Stimulated activated CD4-positive, alpha-beta T cell treated with anti-CD3 and anti-CD28 coated beads, TNF-alpha, amount 100 ng/mL, for 1 hour (primary cell): ENCODE measurements at places on chromosomes 3 and 15.

DNA sequence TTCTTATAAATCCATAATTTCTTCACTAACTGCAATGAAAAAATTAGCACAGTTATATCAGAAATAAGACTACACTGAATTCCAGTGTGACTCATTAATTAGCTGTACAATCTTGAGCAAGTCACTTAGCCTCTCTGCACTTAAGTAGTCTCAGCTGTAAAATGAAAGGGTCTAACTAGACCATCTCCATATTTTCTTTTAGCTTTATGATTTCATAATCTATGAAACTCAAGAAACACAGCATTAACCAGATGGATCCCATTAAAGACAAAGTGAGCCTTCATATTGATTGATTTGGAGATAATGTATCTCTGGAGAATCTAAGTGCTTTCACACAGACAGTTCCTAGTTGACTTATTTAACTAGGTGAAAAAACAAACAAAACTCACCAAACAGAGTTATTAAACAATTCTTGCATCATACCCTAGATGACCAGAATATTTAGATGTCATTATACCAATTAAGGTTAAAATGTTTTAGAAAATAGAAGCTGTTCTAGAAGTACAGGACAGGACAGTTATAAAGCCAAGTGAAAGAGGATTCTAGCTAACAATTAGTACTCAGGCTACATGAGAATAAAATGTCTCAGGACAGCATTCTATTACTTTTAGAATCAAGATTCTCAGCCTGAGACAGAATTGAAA, 11.2 kb downstream of the CSNK1G1 start:
- no peak for DNase-seq

DNA sequence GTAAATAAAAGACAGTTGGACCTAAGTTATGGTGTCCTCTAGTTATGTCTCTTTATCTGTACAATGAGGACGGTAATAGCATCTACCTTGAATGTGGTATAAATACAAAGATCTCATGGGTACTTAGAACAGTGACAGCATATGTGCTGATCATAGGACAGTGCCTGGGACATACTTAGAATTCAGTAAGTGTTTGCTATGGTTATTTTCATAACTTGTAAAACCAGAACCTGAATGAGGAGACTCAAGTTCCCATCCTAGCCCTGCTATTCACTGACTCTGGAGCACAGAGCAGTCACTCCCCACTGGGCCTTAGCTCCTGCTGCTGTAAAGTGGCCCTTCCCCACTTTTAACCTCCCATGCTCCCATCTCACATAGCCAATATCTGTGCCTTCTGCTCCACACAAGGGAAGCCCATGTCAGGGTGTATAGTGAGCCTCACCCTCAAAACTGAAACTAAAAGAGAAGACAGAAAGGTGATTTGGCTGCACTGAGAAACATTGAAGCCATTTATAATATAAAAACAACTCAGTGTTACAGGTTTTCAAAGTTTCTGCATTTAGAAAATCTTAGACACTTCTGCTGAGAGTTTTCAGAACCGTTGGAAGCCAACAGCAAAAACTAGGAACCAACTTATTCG, 225.4 kb upstream of the UBE2E2 start:
- no peak for DNase-seq

DNA sequence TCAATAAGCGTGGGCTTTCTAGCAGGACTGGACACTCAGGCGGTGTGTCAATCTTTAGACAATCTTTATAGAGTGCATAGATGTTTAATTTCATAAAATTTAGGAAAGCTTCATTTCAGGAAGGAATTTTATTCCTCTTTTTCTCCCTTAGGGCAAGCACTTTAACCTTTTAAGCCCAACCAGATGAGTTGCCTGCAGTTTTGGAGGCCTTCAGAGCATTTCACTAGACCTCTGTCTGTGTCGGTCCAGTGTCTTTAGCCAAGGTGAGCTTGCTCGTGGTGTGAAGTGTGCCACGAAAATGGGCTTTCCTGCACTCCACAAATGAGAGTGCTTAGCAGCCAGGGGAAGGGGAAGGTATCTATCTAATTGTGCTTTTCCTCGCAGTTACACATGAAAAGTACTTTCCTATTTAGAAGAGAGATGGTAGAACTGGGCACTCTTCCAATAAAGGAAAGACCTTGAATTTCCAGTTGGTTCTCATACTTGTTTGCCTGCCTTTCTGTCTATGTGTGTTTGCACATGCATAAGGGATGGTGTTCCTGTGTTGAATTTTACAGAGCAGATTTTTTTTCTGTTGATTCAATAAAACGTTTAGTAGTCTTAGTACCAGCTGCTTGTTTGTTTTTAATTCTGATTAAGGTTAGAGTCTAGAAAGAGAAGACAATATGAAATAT, 53.6 kb downstream of the FEZF2 start:
- no peak for DNase-seq

DNA sequence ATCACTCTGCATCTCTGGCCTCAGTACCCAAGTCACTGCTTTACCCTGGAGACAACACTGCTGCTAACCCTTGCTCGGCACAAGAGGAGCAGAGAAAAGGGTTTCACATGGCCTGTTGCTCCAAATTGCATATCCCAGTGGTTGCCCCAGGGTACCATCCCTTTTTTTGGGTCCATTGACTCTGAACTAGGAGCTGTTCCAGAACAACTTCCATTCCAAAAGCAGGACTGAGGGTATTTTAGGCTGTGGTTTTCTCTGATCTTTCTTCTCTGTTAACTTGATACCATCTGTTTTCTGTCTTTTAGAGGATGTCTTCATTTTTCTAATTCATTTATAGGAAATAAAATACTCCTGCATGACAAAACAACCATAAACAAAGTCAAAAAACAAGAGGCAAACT, 17.3 kb upstream of the RYK start:
- DNase-seq: no peak

DNA sequence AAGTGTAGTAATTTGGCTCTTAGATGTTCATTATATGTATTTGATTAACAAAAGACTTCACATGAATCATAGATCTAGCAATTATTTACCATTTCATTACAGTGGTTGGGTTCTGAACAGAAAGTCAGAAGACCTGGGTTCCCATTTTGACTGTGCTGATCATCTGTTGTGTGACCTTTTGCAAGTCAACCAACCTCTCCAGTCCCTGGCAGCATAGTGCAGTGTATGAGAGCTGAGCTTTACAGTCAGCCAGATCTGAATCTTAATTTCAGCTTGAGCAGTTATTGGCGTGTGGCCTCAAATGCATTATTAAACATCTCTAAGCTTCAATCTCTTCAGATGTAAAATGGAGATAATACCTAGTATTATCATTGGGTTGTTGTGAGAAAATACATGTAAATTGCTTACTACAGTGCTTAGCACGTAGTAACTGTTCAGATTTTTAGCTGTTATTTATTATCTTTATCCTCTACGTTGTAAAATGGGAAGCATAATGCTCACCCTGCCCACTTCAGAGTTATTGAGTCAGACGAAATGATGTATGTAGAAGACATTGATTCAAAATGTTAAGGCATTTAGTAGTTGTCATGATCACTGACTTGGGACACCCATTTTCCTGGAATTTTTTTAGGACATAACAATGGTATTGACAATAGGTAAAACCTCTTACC, 104.0 kb downstream of the KLHL25 start:
- DNase-seq: no peak

- no peak for DNase-seq
Measured at GRCh38 chr3:51605938-51606337, 65.1 kb upstream of the TEX264 start.

- no peak for DNase-seq
Measured at GRCh38 chr3:46370839-46371518, at the start of gene CCR5. TSS of gene CCR5 (plus strand) at chr3:46370946. CDS start at chr3:46372903, 1,957 bp downstream.

GRCh38 chr15:25240461-25241021, 198.3 kb downstream of the UBE3A start:
- DNase-seq: no peak

DNA sequence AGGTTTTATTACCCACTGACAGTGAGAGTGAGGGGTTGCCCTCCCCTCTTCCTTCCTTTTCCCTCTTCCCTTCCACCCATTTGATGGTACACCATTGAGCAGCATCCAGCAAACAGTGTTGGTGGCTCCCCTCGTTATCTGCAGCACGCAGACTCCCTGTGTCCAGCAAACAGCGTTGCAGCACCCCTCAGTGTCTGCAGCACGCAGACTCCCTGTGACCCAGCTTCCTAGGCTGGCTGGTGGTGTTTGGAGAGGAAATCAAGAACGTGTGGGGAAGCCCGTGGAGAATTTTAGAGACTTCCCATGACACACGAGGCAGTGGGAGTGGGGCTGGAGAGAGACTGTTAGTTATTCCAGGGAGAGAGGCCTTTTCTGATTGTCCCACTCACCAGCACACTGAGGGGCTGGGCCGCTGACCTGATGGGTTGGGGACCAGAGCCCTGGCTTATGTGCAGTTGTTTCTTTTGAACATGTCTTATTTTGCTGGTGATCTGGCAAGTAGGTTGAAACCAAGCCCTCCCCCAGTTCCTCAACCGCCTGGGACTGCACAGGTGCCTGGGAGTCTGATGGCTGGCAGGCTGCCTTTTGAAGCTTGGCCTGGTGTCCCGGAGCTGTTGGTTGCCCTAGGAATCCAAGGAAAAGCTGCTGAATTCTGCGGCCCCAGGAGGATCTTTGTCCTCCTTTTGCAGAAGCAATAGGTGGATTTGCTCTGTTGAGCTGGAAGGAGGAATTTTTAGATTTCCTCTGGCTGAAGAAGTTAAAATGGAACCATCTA, 19.0 kb downstream of the APBA2 start:
- DNase-seq: no peak

DNA sequence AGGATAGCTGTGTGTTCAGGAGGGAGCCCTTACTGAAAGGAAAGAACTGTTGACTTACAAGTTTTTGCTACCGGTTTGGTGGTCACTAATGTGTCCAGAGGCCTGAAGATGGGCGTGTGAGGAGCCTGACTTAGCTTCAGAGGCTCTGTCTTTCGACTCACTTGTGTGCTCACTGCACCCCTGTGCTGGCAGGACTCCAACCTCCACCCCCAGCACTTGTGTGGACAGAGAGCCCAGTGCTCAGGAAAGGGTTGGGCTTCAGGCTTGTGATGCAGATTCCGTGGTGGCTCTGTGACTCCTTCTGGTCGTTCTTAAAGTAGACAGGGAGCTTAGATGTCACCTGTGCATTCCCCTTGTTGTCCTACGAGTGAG, 100.9 kb downstream of the PGPEP1L start:
- no peak for DNase-seq

GRCh38 chr15:37252530-37252929, 152.2 kb upstream of the MEIS2 start:
- DNase-seq: no peak

DNA sequence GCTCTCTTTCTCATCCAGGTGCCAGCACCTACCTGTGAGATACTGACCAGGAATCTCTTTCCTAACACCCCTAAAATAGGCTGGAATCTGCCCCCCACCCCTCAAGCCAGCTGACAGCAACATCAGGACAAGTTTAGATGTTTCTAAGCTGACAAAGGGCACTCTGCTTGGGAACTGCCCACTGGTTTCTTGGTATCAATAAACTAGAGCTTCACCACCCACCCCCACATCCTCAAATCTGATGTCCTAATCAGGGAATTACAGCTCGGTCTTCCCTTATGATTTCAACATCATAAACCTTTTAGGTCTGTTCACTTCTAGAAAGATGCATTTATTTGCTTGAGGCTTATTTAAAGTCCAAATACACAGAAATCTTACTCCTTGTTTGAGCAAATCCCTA, 34.7 kb downstream of the CEP19 start:
- DNase-seq: no peak

DNA sequence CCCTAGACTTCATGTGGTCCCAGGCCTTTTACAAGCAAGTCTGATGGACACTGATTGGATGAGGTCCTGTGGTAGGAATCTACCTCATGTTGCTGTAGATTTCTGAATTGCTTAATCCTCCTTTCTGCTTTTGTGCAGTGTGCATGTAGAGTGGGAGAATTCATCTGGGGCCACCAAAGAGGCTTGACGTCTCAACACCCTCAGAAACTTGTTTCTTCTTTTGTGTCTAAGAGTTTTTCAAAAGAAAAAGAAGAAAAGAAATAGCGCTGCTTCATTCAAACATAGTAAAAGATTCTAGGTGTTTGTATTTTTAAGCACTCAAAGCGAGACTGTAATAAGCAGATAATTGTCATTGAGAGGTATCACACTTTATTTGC, 46.2 kb downstream of the NR1D2 start:
- DNase-seq: no peak

DNA sequence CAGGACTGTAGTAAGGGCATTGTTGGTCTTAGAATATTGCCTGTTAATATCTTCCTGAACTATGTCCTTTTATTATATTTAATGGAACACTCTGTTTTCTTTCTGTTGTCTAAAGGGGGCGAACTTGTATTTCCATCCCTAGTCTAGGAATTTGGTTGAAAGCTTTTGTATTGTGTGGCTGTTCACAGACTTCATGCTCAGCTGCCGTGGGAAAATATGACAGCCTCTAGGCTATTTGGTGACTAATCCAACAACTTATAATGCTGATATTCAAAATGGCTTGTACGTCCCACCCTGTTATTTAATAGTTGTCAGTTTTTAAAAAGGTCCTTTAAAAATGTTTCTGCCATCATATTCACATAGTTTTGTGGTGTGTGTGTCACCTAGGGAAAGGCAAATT, 202.6 kb downstream of the KLHL25 start:
- DNase-seq: no peak

DNA sequence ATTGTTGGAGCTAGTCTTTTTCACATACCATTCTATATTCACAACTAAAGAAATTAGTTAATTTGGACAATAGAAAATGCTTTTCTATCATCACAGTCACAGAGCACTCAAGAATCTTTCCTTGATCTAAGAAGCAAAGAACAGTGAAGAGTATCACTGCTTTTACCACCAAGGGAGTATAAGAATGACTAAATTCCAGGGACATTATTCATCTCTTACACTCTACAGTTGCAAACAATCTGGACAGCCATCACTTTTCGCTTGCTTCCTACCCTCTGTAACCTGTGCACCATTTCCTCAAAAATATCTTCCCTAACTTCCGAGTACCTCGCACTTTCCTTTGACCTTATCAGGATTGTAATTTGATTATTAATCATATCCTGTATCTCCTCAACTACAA, 359.5 kb upstream of the TMCO5A start:
- no peak for DNase-seq

GRCh38 chr3:20849975-20850374, 664.0 kb upstream of the SGO1 start:
- DNase-seq: no peak

- DNase-seq: no peak
Measured at GRCh38 chr15:36428102-36428845, 151.2 kb upstream of the CDIN1 start.

GRCh38 chr3:94167796-94168195, 104.9 kb downstream of the NSUN3 start:
- no peak for DNase-seq

- DNase-seq: no peak
Measured at GRCh38 chr3:70615286-70615685, 302.8 kb upstream of the MDFIC2 start.

- DNase-seq: no peak
Measured at GRCh38 chr15:74821091-74821789, 5.2 kb upstream of the CPLX3 start.

GRCh38 chr15:85890620-85890980, 95.9 kb upstream of the KLHL25 start:
- no peak for DNase-seq

GRCh38 chr3:167066977-167067786, 312.9 kb downstream of the ZBBX start:
- DNase-seq: no peak

- no peak for DNase-seq
Measured at GRCh38 chr15:91940496-91941381, 87.2 kb downstream of the SLCO3A1 start.
